ENCODE measurements at places on chromosomes 3 and 15.

- DNase-seq, result no peak
Measured at GRCh38 chr15:68372291-68372811, 59.6 kb downstream of the ITGA11 start.

- no peak for DNase-seq
Measured at GRCh38 chr3:191493336-191493735, 32.4 kb downstream of the PYDC2 start.

DNA sequence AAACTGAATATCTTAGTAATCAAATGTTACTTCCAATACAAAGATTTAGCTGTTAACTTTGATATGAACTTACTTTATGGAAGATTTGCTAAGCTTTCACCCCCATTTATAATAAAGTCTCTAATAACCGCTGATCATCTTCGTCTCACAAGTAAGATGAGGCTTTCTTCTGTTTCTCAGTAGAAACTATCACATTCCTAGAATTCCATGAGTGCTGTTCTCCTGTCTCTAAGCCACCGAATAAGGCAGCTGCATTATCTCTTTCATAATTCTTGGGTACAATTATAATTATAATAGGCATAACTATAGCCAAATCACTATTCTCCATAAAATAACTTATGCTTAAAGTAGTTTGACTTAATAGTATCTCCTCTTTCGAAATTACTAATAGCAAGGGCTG is 18.3 kb upstream of the SETMAR start:
- DNase-seq, result no peak

DNA sequence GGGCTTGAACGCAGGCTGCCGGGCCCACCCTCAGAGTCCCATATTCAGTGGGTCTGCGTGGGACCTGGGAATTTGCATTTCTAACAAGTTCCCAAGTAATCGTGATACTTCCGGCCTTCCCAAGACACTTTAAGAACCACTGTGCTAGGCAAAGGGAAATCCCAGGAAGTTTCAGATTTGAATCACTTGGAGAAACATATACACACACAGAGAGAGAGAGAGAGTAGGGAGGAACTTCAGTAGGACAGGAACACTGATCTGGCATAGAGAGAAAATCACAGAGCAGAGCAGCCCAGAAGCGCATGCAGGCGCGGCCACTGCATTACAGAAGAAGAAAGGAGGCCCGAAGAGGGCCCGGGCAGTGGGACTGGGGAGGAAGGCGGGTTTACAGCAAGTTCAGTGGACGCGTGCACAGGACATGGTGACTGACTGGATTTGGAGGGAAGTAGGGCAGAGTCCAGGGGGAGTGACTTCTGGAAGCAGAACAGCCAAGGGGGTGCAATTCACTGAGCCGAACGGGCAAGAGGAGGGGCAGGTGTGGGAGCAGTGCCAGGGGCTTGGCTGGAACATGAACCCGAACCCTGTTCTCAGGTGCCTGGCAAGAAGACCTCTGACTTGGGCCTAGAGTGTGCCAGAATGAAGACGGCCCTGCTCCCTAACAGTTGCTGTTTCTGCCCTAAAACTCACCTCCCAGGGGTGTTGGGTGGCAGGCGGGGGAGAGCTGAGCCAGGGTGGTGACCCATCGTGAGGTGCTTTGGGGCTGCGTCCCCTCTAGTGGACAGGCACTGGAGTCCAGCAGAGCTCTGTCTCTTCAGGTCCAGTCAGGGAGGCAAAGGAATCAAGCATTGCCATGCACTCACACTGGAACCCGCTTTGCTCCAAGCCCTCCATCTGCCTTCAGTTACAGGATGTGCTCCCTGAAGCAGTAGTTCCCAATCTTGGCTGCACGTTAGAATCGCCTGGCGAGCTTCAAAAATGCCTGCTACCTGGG is 101.3 kb upstream of the HES1 start:
- DNase-seq, result no peak

DNA sequence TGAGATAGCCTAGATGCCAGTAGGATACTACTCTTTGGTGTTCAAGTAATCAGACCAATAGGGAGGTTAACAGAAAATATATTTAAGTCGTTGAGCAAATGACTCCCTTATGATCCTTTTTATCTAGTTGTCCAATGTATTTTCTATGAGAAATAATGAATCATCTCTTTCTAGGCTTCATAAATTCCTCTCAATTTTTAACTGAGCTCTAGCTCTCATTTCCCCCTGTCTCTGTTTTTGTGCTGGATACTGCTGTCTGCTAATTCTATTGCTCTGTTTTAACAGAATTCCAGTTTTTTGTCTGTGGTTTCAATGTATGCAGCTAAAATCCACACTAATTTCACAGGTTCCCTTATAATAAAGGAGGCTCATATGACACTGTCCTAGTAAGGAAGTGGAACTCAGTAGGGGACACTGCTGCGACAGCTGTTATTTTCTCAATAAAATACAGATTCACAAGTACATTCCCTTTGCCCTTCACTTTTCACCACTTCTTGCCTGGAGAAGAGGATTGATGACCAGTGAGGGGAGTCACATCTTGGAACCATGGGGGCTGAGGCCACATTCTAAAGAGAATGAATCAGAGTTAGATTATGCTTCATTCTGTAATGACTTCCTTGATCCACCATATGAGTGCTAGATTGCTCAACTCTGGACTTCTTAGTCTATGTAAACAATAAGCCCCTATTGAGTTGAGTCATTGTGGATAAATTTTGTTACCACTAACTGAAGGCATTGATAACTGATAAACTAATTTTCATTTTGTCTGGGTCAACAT is 558.7 kb upstream of the KCNMB2 start:
- DNase-seq, result no peak

All from GM12878 (cell line).